Activated T-helper 2 cell treated with anti-CD3 and anti-CD28 coated beads, Interferon-gamma antibody, Interleukin-2, Interleukin-4, amounts not matched to agents 10 μg/mL and 5 μg/mL and 100 μg/mL, durations not matched to agents 14 hours and 24 hours and 36 hours (primary cell): ENCODE measurements at places on chromosomes 2 and 18. TPM values are rescaled to one million over a fixed set of nuclear protein-coding genes. Genes with fewer than 3 reads are reported as not detected.

The PJVK gene
- 1.7 and 2.0 TPM in 2 replicates for total RNA-seq

The IL1R2 gene
- 0.97 and 1.8 TPM in 2 replicates for total RNA-seq

The CYP27C1 gene
- total RNA-seq = not detected in 2 replicates

The KCNK3 gene
- not detected in 2 replicates for total RNA-seq

The RBKS gene
- 1.8 and 3.0 TPM in 2 replicates for total RNA-seq

The PAIP2B gene
- total RNA-seq = 0.84 and 0.94 TPM in 2 replicates

The RASGRP3 gene
- total RNA-seq = 1.5 and 2.5 TPM in 2 replicates

The ADAM17 gene
- total RNA-seq = 23.3 and 25.0 TPM in 2 replicates

The LRRC30 gene
- not detected in 2 replicates for total RNA-seq

The CGREF1 gene
- 8.1 and 9.0 TPM in 2 replicates for total RNA-seq

The CDKL4 gene
- 0.11 and 1.3 TPM in 2 replicates for total RNA-seq

The ZNF385B gene
- total RNA-seq = not detected in 2 replicates

The PPP4R3B gene
- 69.7 and 69.9 TPM in 2 replicates for total RNA-seq

The GPR55 gene
- total RNA-seq = 0.57 and 0.78 TPM in 2 replicates

The IL18RAP gene
- 6.0 and 6.8 TPM in 2 replicates for total RNA-seq

The DSG1 gene
- total RNA-seq = not detected in 2 replicates

The GREB1 gene
- total RNA-seq = 0.23 and 0.25 TPM in 2 replicates

The LRP2 gene
- 0.09 and 0.46 TPM in 2 replicates for total RNA-seq

The SERPINB12 gene
- not detected in 2 replicates for total RNA-seq
